MM.1S (cell line): ENCODE measurements at places on chromosomes 1 and 21.
A peak's percentile ranks its signal among the peaks of the same experiment; 100 is the strongest.

- no peak for DNase-seq
Measured at GRCh38 chr1:202365092-202365815, 16.8 kb downstream of the PPP1R12B start.

GRCh38 chr1:210920716-210921694 lies 212.9 kb downstream of the KCNH1 start:
- no peak for DNase-seq

DNA sequence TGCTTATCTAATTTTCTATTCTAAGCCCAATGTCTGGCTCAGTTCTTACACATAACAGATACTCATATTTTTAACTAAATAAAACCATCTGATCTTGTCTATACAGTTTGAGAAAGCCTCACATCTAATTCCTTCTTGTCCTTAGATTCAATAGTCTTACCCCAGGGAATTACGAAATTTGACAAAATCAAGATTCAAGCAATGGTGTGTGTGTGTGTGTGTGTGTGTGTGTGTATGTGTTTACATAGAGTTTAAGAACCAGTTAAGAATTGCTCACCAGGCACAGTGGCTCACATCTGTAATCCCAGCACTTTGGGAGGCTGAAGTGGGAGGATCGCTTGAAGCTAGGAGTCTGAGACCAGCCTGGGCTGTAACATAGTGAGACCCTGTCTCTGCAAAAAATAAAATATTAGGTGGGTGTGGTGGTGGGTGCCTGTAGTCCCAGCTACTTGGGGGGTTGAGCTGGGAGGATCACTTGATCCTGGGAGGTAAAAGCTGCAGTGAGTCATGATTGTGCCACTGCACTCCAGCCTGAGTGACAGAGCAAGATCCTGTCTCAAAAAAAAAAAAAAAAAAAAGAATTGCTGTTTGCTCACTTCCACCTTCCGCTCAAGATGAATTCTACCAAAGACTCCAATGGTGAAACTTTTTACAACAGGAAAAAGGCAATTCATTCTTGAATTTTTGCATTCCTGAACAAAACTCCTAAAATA lies 6.2 kb downstream of the WDR64 start:
- no peak for DNase-seq

GRCh38 chr1:26119892-26120608 lies 8.4 kb downstream of the PDIK1L start:
- peak; percentile 71 for DNase-seq

DNA sequence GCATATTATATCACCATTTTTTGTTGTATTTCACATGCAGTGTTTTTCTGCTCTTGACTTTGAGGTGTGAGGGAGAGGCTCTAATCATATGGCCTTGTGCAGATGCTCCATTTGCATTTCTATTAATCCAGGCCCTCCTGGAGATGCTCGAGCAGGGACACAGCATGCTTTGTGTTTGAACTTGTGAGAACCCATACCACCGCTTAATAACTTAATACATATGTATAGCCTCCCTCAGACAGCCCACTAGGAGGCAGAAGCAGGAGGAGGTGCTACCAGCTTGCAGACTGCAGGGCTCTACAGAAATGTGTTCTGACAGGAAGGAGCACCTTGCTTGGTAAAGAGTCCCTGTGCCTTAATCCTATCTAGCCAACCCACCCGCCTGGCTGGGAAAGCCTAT lies 155.2 kb downstream of the BARHL2 start:
- DNase-seq: no peak

GRCh38 chr1:71307451-71307850 lies 226.6 kb upstream of the ZRANB2 start:
- DNase-seq: peak; percentile 44

DNA sequence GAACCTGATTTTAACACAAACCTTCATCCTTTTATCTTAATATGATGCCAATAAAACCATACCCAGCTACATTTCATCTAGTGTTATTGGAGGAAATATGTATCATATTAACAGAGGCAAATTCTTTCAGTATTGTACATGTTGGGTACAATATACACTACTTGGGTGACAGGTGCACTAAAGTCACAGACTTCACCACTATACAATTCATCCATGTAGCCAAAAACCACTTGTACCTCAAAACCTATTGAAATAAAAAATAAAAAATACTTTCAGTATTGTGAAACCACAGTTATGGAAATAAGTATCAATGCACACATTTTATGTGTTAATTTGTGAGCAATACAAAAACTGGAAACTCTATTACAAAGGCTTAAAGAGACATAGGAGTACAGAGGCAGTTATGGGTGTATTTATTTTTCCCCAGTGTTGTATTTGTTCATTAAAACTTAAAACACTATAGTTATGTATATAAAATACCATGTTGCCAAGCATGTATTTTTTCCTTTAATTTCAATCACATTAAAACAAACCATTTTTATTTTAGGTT lies 25.1 kb upstream of the GPR88 start:
- no peak for DNase-seq
